ENCODE measurements at places on chromosomes 6 and 20.

DNA sequence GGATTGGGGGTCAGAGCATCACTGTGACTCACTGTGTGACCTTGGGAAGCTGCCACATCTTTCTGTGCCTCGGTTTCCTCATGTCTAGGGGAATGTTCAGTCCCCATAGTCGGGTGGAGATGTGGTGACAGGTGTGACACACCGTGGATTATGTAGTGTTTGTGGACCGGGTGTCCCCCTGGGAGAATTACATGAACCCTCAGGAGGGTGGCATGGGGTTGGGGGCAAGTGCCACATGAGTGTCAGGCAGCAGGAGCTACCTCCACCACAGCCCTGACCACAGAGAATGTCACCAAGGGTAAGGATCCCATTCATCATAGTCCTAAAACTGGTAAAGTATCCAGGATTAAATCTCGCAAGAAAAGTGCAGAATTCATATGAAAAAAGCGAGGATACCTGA, 23.2 kb downstream of the SUN5 start:
- no peak for DNase-seq

DNA sequence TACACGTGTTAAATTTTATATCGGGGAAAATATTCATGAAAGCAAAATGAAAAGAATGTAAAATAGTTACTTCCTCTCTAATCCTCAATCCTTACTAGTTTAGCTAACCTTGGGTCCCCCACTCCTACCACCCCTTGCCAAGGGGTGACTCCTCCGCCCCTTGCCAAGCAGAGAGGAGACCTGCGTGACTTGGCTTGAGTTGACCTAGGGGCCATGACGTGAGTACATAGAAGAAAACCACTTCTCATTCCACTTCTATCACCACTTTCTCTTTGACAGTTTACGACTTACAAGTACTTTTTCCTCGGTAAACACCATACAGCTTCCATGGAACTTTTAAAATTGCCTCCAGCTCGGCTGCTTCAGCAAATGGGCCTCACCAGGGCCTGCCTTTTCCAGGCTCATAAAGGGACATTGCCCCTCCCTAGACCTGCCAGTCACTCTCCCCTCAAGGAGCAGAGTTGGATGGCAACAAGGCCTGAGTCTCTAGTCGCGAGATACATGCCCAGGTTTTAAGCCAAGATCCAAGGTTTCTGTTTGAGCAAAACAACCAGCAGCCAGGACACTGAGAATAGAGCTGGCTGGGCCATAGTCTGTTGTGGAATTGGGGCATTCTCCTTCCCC, 29.9 kb downstream of the SDCBP2 start:
- no peak for DNase-seq

DNA sequence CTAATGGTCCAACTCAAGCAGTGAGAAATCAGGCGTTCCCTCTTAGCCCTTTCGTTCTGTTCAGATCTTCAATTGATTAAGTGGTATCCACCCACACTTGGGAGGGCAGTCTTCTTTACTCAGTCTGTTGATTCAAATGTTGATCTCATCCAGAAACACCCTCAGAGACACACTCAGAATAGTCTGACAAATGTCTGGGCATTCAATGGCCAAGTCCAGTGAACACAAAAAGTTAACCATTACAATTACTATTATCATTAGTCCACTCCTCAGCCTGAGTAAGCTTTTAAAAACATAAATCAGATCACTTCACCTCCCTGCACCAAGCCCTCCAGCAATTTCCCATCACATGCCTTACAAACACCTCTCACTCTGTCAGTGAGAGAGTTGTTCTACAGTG, 423.2 kb downstream of the RFPL4B start:
- no peak for DNase-seq

DNA sequence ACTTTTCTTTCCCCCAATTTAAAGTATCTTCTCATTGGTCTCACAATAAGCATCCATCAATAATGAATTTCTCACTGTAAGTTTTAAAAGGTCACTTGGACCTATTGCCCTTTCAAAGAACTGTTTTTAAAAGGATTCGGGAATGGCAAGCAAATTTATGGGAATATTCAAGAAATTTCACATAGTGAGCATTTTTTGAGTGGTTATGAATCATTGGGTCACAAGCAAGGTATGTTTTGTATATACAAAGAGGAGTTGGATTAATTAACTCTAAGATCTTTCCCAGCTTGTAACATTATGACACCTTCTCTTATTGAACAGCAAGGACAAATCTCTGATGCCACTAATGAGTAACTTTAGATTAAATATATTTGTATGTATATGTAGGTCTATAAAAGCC, 165.0 kb downstream of the MOXD1 start:
- no peak for DNase-seq

GRCh38 chr20:39879296-39879695, 809.7 kb downstream of the MAFB start:
- no peak for DNase-seq

DNA sequence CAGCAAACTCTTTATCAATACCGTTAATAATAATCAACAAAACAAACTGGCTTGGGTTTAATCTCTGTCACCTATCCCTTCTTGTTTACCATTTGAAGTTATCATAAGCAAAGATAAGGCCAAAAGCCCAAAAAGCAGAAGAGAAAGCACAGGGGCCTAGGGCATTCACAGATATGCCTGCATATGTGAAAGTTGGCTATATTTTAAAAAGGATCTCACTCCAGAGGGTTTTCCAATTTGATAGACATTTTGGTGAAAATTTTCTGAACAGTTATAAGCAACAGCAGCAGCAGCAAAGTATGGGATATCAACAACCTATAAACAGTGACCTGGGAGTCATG, 101.1 kb downstream of the ATXN1 start:
- no peak for DNase-seq

DNA sequence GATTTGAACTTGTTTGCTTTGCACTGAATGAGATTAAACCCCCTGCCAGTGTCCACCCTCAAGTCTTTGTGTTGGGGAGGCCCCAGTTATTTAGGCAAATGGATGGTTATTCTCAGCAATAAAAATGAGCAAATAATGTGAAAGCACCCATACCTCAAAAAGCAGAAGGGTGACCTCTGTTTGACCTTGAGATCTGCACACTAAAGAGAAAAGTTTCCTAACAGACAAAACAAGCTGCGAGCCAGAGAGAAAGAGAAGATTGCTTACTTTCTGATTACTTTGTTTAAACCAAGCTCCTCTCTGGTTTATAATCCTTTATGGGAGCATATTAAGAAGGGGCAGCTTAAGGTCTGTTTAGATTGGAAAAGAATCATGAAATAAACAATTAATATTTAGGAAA, 30.4 kb upstream of the TRERF1 start:
- DNase-seq = no peak

- no peak for DNase-seq
Observed at GRCh38 chr6:10531942-10532341, 10.8 kb downstream of the GCNT2 start.

DNA sequence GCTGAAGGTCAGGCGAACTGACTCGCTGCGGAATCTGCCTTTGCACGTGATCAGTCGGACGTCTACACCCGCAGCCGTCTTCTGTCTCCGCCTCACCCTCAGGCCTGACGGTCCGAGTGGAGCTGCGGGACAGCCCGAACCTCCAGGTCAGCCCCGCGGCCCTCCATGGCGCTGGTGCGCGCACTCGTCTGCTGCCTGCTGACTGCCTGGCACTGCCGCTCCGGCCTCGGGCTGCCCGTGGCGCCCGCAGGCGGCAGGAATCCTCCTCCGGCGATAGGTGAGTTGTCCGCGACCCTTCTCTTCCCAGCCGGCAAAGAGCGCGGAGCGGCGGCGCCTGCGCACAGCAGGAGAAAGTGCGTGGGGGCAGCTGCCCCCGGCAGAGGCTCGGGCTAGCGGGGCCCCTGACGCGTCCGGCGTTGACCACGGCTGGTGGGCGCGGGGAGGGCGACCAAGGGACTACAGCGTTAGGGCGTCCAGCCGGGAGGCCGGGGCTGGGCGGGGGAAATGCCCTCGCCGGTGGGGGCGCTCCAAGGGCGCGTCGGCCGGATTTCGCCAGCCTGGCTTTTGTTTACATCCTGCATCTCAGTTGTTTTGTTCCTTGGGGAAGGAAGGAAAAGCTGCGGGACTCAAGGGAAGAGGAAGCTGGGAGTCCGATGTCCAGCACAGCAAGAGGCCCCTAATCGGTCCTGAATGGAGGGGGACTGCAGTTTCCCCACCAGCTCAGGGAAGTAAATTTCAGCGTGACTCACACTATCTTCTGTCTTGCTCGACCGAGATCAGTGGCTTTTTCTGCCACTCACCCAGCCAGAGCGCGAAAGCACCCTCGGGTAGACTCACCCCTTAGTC, at the start of gene SMPDL3A:
Gene SMPDL3A (plus strand): TSS at position 77 of the 846 bp plus-strand sequence. CDS start 89 bp downstream, at position 166.
- no peak for DNase-seq
